ENCODE measurements at places on chromosomes 7 and 10. TPM values are rescaled to one million over a fixed set of nuclear protein-coding genes. Genes with fewer than 3 reads are reported as not detected.
A peak's percentile ranks its signal among the peaks of the same experiment; 100 is the strongest.

GRCh38 chr10:43749940-43750552 lies 101.4 kb upstream of the ZNF32 start:
- DNase-seq, result no peak
- H3K4me1 ChIP-seq, result no peaks in the 10 kb centered on the region
- no peak overlapping the region for H3K4me3 ChIP-seq
- peaks cover 1% of the 10 kb centered on the region for H3K27me3 ChIP-seq

GRCh38 chr10:23351926-23352519 lies 7.4 kb upstream of the C10orf67 start:
- H3K36me3 ChIP-seq, result no peaks in the 10 kb centered on the region
- H3K27me3 ChIP-seq, result peaks cover 2% of the 10 kb centered on the region
- peak overlapping the region; percentile 41 for H3K4me3 ChIP-seq
- peaks cover 21% of the 10 kb centered on the region for H3K4me1 ChIP-seq

- H3K4me1 ChIP-seq, result no peaks in the 10 kb centered on the region
- DNase-seq, result no peak
- H3K27ac ChIP-seq, result no peak overlapping the region
Observed at GRCh38 chr7:4024806-4025205, 657.3 kb upstream of the FOXK1 start.

- no peaks in the 10 kb centered on the region for H3K27me3 ChIP-seq
- H3K4me3 ChIP-seq, result no peak overlapping the region
- H3K4me1 ChIP-seq, result no peaks in the 10 kb centered on the region
- H3K36me3 ChIP-seq, result no peaks in the 10 kb centered on the region
- DNase-seq, result no peak
Observed at GRCh38 chr10:51706225-51706624, 6.8 kb upstream of the CSTF2T start.

Gene CALML5
- total RNA-seq, result not detected

GRCh38 chr7:128081808-128082207 lies 50.6 kb upstream of the LRRC4 start:
- H3K27me3 ChIP-seq, result no peaks in the 10 kb centered on the region
- peaks cover 5% of the 10 kb centered on the region for H3K36me3 ChIP-seq

DNA sequence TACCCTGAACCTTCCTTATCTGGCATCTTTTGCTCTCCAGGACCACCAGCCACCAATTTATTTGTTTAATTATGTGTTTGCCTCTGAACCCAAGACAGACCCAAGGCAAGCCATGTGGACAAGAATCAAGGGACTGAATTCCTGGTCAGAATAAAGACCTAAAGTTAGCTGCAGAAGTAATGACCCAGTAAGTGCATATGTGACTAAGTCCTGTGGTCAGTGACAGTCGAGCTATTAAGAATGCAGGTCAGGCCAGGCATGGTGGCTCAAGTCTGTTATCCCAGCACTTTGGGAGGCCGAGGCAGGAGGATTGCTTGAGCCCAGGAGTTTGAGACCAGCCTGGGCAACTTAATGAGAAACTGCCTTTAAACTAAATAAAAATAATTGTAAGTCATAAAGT lies 139.4 kb downstream of the CCDC71L start:
- DNase-seq, result no peak
- no peak overlapping the region for H3K4me3 ChIP-seq
- peaks cover 13% of the 10 kb centered on the region for H3K27me3 ChIP-seq
- H3K4me1 ChIP-seq, result 0 out of 2 replicates have a peak, but pooled peaks cover 6% of the 10 kb centered on the region
- H3K27ac ChIP-seq, result no peak overlapping the region

DNA sequence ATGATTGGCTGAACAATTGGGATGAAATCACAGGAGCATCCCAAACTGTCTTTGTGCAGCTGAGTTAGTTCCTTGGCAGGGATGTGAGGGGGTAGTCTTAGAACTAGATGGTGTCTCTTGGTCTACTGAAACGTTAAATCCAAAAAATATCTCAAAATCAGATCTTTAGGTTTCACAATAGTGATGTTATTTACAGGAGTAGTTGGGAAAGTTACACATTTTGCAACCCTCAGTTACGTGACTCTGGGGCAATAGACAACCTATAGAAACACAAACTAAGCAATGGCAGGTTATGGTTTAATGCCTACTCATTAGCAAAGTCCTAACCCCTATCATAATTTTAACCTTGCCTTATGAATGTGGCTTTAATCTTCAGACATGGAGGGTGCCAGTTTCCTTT lies 24.0 kb downstream of the PKD1L1 start:
- no peak overlapping the region for H3K4me3 ChIP-seq
- H3K27me3 ChIP-seq, result no peaks in the 10 kb centered on the region
- DNase-seq, result no peak
- no peaks in the 10 kb centered on the region for H3K4me1 ChIP-seq
- H3K27ac ChIP-seq, result no peak overlapping the region
- H3K36me3 ChIP-seq, result peaks cover 10% of the 10 kb centered on the region

Gene CUL1
- 48.6 TPM for total RNA-seq

GRCh38 chr7:41446606-41447449 lies 256.1 kb downstream of the INHBA start:
- no peak overlapping the region for H3K27ac ChIP-seq
- no peak for DNase-seq
- H3K4me1 ChIP-seq, result peaks cover 11% of the 10 kb centered on the region
- H3K27me3 ChIP-seq, result no peaks in the 10 kb centered on the region
- H3K4me3 ChIP-seq, result no peak overlapping the region

- peak overlapping the region; percentile 89 for H3K27ac ChIP-seq
- H3K4me1 ChIP-seq, result peaks cover 31% of the 10 kb centered on the region
- peak overlapping the region; percentile 98 for H3K4me3 ChIP-seq
- H3K27me3 ChIP-seq, result peaks cover 3% of the 10 kb centered on the region
- DNase-seq, result peak; percentile 53
- peaks cover 8% of the 10 kb centered on the region for H3K36me3 ChIP-seq
Observed at GRCh38 chr7:92527300-92528187, 776 bp downstream of the PEX1 start.

GRCh38 chr10:10804998-10805740 lies 212.5 kb upstream of the CELF2 start:
- no peaks in the 10 kb centered on the region for H3K27me3 ChIP-seq
- peak overlapping the region; percentile 77 for H3K27ac ChIP-seq
- DNase-seq, result peak; percentile 77
- H3K36me3 ChIP-seq, result 0 out of 2 replicates have a peak, but pooled peaks cover 3% of the 10 kb centered on the region
- no peaks in the 10 kb centered on the region for H3K4me1 ChIP-seq

- H3K36me3 ChIP-seq, result no peaks in the 10 kb centered on the region
- peaks cover 6% of the 10 kb centered on the region for H3K27me3 ChIP-seq
- DNase-seq, result no peak
- H3K27ac ChIP-seq, result no peak overlapping the region
Observed at GRCh38 chr7:2959103-2959680, 84.5 kb downstream of the CARD11 start.
